ENCODE measurements at places on chromosomes 1 and 21. TPM values are rescaled to one million over a fixed set of nuclear protein-coding genes. Genes with fewer than 3 reads are reported as not detected.

The SLC25A34 gene
- total RNA-seq = 2.1 TPM

The ALX3 gene
- not detected for total RNA-seq

The SELL gene
- 517 TPM for total RNA-seq

The DESI2 gene
- total RNA-seq = 25.5 TPM

The CD48 gene
- 204 TPM for total RNA-seq

The VSIG8 gene
- total RNA-seq = not detected

The FAM163A gene
- total RNA-seq = not detected

All from T-helper 2 cell treated with Interferon-gamma antibody and Interleukin-4, amounts not matched to agents 100 ng/mL and 5 ng/mL, for 36 hours (primary cell).